DMS53 (cell line): ENCODE measurements at places on chromosomes 1 and 21.

- no peak for DNase-seq
These were observed 43.6 kb upstream of the EDN2 start for GRCh38 chr1:41528106-41528505.

- DNase-seq: no peak
These were observed 177.5 kb downstream of the HIVEP3 start for GRCh38 chr1:41741244-41741643.

DNA sequence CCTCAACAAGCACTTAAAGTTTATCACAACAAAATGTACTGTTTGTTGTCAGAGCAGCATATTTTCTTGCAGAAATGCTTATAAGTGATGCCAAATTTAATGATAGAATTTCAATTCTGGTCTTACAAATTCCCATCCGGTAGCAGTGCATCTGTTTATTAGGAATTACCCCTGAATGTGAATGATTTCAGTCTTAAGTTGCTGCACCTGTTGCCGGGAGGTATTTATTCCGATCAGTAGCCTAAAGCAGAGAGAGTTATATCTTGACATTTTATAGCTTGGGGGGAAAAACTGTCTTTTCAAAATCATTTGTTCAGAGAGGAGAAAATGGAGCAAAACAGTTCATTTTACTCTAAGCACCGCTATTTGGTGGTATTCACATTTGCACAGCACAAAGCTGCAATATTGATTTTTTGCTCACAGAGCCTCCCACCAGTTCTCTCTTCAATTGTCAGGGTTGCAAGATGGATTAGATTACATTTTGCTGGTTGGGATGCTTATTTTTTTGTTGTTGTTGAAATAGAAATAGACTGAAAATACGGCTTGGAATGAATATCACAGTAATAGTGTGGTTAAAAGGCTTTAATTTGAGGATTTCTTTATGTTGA, 98.6 kb downstream of the ADGRL2 start:
- DNase-seq: no peak

DNA sequence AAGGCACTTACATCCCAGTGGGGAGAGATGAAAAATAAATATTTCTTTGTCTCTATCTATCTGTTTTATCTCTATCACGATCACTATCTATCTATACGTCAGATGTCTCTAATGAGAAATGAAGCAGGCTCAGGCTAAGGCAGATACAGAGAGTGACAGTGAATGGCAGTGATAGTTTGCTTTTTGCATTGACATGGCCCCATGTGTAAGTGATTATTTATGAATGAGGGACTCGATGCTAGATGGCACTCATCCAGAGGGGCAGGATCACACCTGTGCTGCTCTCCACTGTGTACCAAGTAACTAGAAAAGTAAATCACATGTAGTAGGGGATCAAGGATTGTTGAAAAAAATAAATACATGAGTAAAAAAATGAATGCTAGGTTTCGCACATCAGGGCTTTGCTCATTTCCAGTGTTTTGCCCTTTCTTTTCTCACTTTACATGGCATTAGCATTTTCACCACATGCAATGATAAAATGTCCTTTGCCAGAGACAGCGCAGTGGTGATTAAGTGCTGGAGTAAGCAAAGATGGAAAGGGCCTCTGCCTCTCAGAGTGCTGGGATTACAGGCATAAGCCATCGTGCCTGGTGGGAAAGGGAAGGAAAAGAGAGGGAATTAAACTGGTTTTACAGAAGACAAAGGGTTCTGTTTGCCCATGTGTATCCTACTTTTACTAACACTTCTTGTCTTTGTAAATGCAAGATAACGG, 16.5 kb downstream of the TBX19 start:
- DNase-seq: peak; percentile 27

DNA sequence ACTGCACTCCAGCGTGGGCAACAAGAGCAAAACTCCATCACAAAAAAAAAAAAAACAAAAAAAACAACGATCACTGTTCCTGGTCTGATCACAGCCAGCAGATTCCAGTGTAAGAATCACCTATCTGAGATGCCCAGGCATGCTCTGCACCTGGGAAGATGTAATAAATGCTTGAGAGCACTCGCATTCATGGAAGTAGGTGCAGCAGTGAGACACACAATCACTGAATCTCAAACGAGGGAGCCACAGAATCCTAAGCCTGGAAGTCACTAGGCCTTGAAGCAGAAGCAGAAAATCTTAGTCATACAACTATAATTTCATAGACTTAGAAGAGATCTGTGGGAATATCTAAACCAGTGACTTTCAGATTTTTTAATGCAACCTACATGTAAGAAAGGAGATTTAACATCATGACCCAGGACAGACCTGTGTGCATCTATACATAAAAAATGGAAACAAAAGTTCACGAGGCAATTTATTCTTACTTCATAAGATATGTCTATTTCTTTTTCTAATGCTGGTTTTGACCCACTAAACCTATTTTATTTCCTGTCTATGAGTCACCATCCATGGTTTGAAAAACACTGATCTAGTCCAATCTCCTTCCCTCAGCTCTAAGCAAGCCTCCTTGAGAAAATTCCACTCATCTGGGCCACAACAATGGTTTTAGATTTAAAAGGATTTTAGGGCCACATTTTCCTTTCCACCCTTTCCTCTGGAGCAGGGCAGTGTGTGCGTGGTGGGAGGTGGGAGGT, 30.4 kb downstream of the RIMS3 start:
- no peak for DNase-seq

GRCh38 chr1:161958425-161958824, 65.2 kb downstream of the OLFML2B start:
- DNase-seq: no peak
